ENCODE measurements at places on chromosomes 7 and 10.
A peak's percentile ranks its signal among the peaks of the same experiment; 100 is the strongest.

DNA sequence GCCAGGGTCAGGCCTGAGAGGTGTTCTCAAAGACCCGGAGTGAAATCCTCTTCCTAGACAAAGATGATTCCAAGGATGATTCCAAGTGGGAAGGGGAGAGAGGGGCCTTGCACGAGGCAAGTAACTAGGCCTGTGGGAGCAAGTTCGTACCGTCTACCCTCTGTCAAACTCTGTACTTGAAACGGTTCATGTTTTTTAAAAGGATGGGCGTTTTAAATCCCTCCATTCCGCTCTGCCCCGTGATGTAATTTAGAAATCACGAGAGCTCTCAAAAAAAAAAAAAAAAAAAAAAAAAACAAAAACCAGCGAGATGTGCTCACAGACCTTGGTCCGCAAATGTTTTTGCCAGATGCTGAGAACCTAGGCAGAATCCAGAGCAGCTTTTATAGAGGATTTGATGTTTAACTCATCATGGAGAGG is 114.7 kb upstream of the CARD11 start:
- no peak for DNase-seq

DNA sequence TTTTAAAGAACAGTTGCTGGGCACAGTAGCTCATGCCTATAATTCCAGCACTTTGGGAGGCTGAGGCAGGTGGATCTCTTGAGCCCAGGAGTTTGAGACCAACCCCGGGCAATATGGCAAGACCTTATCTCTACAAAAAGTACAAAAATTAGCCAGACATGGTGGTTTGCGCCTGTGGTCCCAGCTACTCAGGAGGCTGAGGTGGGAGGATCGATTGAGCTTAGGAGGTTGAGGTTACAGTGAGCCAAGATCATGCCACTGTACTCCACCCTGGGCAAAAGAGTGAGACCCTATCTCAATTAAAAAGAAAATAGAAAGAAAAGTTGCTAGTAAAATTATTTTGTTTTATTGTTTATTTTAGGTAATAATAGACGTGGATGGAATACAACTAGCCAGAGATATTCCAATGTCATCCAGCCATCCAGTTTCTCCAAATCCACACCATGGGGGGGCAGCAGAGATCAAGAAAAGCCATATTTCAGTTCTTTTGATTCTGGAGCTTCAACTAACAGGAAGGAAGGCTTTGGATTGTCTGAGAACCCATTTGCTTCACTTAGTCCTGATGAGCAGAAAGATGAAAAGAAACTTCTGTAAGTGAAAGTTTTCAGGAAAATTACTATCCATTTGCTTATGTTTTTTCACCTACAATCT is 3.0 kb downstream of the NUP42 start:
- DNase-seq: no peak

- no peak for DNase-seq
Observed at GRCh38 chr7:53151496-53151895, 116.1 kb downstream of the POM121L12 start.

GRCh38 chr10:17454161-17455014 is at the start of gene ST8SIA6:
Gene ST8SIA6, minus strand, starts transcription at chr10:17454595. Its CDS starts 340 bp downstream, at chr10:17454255.
- DNase-seq: peak; percentile 36
